Fibroblast of the conjunctiva (primary cell): ENCODE measurements at places on chromosomes 3 and 15.

- no peak for DNase-seq
These were observed 233.1 kb upstream of the HES1 start for GRCh38 chr3:193902607-193903511.

DNA sequence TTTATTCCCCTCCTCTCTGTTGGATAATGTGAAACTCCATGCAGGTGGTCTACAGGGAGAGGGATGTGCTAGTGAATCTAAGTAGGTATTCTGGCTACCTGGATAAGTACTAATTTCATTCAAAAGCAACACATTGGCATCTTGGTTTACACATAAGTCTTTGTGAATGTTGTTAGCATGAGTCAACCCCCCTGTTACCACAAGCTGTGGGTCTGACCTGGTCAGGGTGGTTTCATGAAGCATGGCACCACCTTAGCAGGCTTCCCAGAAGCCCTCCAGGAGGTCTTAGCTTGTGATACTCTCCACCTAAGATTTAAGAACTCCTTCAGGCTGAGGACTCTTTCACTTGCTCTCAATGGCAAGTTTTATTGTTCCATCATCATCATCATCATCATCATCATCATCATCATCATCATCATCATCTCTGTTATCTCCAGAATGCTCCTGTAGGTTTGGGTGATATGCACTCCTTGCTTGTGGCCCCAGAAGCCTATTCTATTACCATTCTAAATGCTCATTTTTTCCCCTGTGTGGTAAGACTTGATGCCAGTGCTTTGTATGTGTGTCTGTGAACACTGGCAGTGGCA is 62.8 kb downstream of the EPHB1 start:
- DNase-seq, result no peak

- DNase-seq, result no peak
These were observed 220.3 kb downstream of the SOX2 start for GRCh38 chr3:181932039-181932438.

- DNase-seq, result no peak
These were observed 69.3 kb downstream of the MESD start for GRCh38 chr15:80920271-80920699.

- DNase-seq, result no peak
These were observed 14.3 kb downstream of the TLE3 start for GRCh38 chr15:70083418-70083817.

DNA sequence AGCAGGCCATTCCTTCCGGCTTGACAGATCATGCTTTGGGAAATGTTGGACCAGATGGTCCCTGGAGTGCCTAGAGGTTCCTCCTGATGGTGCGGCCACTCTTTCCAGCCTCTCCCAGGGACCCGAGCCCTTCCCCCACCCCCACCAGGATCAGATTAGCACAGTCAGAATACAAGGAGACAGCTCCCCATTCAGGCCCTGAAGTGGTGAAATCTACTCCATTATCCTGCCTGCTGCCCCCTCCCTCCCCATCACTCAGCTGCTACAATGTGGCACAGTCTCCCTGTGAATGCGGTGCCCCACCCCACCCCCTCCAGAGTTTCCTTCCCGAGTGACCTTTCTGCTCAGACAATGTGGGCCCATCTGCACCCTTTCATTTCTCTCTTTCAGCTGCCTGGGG is 29.4 kb downstream of the RNU5B-1 start:
- DNase-seq, result no peak

DNA sequence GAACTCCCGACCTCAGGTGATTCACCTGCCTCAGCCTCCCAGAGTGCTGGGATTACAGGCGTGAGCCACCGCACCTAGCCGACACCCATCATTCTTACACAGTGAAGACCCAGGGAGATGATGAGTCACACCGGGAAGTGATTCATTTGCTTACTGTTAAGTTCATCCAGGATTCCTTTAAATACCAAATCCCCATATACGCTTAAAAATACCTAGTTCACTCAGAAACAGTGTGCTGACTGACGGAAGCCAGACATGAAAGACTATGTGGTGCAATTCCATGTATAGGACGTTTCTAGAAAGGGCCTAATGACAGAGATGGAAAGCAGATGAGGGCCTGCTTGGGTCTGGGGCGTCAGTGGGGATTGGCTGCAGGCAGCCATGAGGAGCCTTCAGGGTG is 75.2 kb downstream of the APBA2 start:
- DNase-seq, result no peak

- no peak for DNase-seq
These were observed 17.8 kb downstream of the SNRK start for GRCh38 chr3:43304126-43304525.

GRCh38 chr3:140377644-140378043 is 300.2 kb upstream of the TRIM42 start:
- DNase-seq, result no peak

GRCh38 chr3:125129512-125129997 is 73.8 kb upstream of the HEG1 start:
- peak; percentile 99 for DNase-seq

DNA sequence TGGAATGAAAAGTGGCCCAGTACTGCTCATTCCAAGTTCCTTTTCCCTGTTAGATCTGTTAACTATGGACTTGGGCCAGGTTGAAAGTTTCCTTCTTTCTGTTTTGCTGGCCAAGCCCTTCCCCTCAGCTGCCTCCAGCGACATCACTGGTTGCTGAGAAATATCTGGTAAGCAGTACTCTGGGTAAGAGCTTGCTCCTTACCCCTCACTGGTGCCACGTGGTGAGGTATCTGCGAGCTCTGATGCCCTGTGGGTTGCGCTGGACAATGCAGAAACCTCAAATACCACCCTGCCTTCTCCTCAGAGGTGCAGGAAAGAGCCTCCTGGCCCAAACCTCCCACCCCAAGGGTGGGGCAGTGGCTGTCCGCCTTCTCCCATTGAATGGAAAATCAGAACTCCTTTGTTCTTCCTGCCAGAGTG is 42.9 kb upstream of the APH1B start:
- no peak for DNase-seq

- no peak for DNase-seq
These were observed 765.5 kb downstream of the VGLL3 start for GRCh38 chr3:86225461-86225860.

DNA sequence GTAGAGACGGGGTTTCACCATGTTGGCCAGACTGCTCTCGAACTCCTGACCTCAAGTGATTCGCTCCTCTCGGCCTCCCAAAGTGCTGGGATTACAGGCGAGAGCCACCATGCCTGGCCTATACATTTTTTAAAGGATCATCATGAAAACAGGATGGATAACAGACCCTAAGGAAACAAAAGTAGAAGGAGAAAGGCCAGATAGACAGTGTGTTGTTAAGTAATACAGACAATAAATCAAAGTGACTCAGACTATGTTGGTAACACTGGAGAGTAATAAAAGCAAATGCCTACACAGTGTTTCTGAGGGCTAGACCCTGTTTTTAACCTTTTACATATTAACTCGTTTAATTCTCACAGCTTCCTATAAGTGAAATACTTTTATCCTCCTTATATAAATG is 133.8 kb upstream of the MCTP2 start:
- no peak for DNase-seq

GRCh38 chr15:90839187-90840071 is 29.0 kb upstream of the FURIN start:
- DNase-seq, result no peak

DNA sequence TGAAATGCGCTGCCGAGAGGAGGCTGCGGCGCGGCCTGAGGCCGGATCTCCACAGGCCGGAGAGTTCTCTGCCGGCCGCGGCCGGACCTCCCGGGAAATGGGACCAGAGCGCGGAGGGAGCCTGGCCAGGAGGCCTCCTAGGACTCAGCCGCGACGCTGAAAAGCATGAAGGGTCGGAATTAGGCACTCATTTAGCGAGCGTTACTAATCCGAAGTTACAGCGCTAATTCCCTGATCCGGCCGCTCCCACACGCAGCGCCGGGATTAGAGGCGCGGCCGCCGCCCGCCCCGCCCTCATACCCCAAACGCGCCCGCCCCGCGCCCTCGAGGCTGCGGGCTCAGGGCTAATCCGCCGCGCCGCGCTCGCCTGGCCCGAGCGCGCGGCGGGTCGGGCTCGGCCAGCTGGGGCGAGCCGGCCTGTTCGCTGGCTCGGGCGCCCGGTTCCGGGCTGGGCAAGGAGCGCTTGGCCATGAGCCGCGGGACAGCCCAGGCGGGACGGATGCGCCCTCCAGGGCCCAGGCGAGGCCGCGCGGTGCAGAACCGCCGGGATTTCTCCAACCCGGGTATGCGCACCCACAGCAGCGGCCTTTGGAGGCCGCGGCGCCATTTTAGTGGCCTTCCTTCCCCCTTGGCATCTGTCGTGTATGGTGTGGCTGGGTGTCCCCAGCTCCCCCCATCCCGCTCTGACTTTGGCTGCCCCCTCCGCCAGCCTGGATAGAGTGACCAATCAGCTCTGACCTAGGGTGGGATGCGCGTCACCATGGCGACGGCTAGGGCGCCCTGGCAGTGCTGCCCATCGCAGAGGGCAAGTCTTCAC is 36.8 kb upstream of the POLG start:
- DNase-seq, result no peak

DNA sequence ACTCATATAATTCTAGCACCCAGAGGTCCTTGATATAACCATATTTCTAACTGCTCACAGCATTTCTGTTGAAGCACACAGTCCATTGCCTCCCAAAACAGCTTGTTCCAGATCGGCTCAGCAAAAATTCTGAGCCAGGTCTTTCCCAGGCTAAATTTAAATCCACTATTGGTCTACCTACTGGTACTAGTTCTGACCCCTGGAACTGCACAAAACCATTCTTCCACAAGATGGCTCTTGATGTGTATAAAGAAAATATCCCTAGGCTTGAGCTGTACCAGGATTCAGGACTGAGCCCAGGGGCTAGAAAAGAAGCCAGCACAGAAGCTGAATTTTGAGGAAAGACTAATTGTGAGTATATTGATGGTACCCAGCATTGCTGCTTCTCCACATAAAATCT is 75.4 kb upstream of the ABHD17C start:
- DNase-seq, result no peak
